ENCODE measurements at places on chromosomes 12 and 14.

DNA sequence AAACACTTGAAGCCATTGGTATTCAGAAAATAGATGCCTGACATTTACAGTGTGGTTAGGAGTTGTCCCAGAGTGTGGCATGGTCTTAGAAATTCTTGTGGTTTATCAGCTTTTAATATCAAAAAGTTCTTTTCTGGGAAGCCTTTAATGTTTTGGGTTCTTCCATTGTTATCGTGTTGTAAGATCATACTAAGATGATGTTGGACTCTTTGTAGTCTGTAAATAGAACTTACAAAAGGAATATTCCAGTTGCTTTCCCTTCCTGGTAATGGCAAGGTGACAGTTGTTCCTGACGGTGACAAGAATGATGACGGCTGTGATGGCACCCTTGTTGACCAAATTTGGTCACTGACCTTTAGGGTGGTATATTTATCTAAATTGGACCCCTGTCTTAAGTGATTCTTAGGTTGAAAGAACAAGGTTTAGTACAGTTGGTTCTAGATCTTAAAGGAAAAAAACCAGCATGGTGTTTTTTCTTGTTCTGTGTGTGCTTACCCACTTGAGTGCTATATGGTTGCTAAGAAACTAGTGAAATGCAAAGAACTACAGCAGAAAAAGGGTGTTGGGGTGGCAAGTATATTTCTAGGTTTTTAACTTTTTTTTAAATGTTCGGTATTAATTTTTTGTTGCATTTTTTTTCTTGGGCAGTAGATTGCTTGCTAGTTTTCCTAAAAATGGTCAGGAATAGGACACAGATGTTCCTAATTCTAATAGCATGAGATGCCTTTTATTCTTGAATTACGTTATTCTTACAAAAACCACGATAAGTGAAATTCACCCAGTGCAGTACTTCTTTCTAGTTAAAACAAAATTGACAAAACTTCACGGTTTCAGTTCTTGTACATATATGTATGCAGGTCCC, 2.1 kb downstream of the ATP2A2 start:
- DNase-seq, result no peak

- no peak for DNase-seq
Observed at GRCh38 chr12:2283916-2284315, 231.1 kb downstream of the CACNA1C start.

DNA sequence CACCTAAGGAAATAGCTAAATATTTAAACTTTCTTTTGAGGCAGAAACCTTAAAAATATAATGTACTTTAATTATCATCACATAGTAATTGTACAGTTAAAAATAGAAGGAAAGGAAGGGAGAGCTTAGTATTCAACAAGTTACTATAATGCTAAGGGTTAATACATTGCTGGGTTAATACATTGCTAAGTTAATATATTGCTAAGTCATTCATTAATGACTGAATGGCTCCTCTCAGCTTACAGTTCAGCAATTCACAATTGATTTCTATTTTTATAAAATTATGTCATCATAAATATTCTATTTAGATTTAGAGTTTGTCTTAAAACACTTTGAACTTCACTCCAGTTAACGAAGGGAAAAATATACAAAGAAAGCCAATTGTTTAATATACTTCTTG, 207.9 kb downstream of the BMP4 start:
- DNase-seq, result no peak

DNA sequence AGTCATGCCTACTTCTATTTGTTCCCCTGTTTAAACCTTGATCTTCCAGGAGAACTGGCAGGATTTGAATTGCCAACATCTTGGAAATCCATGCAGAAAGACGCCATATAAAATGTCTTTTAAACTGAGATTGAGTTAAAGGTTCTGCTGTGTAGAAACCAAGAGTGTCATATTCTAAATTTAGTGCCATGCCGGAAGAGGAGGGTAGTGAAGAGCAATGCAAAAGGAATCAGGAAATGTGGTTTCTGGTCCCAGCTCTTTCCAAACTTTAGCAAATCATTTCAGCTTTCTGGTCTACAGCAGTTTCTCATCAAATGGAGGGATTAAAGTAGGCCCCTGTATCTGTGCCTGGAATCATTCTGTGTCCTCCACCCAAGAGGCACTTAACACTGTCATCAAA, 85.7 kb downstream of the BTG1 start:
- DNase-seq, result no peak

DNA sequence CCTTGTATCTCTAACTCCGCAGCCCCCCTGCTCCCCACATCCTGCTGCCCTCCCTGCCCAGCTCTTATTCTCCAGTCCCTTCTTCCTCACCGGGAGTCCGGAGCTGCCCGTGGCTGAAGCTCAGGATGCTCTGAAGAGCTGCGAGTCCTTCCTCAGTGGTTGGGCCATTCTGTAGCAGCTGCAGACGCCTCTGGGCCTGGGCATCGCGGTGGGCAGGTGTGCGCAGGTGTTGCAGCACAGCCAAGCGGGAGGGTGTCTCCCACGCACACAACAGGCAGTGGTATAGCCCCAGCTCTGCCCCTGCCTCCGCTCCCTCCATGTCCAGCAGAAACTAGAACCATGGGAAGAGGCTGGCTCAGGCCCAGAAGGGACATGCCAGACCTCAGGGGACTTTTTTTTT, 20.2 kb downstream of the ZFHX2 start:
- no peak for DNase-seq

GRCh38 chr12:50723865-50724264, 40.0 kb upstream of the ATF1 start:
- DNase-seq, result no peak

- no peak for DNase-seq
Observed at GRCh38 chr12:13200841-13201240, 4.3 kb downstream of the EMP1 start.

- no peak for DNase-seq
Observed at GRCh38 chr14:33699300-33699983, 251.4 kb downstream of the EGLN3 start.

- peak; percentile 51 for DNase-seq
Observed at GRCh38 chr12:49089821-49090773, 4.5 kb downstream of the DHH start.

GRCh38 chr12:66025477-66025876, 105.1 kb downstream of the LLPH start:
- no peak for DNase-seq

DNA sequence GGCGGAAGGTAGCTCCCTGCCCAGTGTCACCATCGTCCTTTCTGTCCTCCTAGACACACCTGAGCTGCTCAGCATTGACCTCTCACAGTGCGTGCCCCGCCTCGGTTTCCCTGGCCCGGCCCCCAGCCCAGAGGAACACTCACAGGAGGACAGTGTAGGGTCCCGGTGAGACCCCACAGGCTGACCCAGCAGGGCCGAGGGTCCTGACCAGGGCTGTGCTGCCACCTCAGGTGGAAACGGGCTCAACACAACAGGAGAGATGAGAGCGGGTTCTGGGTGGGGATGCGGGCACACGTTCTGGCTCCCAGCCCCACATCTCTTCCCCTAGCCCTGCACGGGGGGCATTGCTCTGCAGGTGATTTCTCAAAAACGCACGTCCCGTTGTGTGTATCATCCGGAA, 98.1 kb downstream of the PIWIL1 start:
- no peak for DNase-seq

DNA sequence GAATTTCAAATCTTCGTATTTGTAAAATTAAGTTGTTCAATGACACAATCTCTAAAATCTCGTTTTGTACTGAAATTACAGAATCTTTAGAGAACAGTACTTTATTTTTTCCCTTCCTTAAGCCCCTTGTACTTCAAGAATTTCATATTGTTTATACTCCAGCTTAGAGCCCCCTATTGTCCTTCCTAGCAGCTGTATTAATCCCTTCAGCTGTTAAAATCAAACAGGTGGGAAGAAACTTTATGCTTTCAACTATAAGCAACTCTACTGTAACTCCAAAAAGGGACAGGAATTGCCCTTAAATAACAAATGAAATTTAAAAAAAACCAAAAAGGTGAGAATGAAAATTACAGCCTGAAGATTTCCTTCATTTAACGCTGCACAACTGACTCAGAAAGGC, 1.7 kb downstream of the NACA start:
- DNase-seq, result no peak

DNA sequence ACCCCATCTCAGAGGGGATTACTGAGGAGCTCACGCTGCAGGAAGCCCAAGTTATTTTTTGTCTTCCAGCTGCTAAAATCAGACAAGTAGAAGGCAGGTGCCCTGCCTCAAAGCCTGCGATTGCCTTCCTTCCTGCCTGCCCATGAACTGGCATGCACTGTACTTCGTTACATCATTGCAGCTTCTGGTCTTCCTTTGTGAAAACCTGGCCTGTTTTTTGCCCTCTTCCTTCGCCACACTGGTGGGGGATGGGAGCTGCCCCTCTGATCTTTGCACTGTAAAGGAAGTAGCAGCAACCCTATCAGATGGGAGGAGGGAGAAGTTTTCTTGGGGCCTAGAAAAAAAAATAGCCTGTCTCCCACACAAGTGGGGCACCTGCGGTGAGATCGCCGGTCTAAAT, 1098.7 kb downstream of the BCL11B start:
- DNase-seq, result peak; percentile 67

GRCh38 chr14:57487771-57488170, 5.9 kb downstream of the CCDC198 start:
- DNase-seq, result no peak

DNA sequence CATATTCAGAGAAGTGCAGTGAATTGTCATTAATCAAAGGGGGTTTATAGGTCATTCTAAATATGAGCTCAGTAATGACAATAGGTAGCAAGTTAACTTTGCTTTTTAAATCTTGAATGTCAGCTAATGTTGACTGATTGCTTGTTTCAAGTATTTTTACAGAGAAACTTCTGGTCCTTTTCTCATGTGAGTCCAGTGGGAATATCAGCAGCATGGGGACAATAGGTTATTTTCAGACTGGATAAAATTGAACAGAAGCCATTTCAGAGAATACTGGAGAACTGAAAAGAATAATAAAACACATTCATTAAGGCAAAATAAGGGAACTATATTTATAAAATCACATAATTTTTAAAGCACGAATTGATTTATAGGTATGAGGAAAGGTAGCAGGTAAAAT, 78.7 kb downstream of the FUT8 start:
- DNase-seq, result no peak

- no peak for DNase-seq
Observed at GRCh38 chr14:61584331-61584741, 111.0 kb upstream of the HIF1A start.

DNA sequence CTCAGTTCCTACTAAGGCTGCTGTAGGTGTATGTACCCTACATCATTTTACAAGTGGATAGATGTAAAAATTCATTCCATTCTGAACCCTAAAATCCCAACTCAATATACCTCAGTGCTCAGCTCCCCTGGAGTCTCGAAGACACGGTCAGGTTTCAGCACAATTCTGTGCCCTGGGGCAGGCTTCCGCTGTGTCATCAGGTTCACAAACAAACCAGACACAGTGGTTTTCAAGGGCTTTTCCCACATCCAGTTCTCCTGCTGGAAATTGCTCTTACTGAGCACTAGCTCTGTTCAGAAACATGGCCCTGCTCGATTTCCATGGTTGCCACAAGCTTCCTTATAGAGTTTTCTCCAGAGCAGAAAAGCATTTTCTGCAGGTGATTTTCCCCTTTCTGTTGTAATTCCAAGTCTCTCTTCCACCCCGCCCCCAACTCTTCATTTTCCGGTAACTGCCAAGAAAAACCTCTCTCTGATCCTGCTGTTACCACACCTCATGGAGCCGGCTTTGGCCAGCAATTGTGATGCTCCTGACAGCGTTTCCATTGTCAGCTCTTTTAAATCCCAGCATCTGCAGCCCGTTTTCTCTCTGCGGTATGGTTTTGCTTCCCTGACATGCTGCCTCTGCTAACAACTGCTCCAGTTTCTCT, 483.0 kb upstream of the CCDC196 start:
- no peak for DNase-seq

DNA sequence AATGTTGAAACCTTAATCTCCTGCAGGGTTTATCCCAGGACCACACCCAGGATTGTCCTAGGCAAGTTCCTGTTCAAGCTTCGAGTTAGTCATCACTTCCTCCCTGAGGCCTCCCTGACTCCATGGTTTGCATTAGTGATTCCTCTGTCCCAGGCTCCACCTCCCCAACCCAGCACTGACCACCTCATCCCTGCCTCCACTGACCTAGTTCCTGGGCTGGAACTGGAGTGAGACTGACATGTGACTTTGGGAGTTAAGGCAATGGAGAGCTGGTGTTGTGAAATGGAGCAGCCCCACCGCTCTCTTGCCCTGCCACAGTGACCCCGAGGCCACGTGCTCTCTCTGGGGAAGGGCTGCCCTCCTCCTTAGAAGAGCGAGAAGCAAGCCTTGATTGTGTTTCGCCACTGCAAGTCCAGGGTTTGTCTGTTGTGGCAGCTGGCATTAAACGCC, 15.8 kb upstream of the DTX1 start:
- no peak for DNase-seq

GRCh38 chr12:46043972-46044520, 53.7 kb upstream of the SCAF11 start:
- no peak for DNase-seq

Measured in activated CD4-positive, alpha-beta memory T cell treated with anti-CD3 and anti-CD28 coated beads for 36 hours (primary cell).